ENCODE measurements at places on chromosomes 7 and 10.

DNA sequence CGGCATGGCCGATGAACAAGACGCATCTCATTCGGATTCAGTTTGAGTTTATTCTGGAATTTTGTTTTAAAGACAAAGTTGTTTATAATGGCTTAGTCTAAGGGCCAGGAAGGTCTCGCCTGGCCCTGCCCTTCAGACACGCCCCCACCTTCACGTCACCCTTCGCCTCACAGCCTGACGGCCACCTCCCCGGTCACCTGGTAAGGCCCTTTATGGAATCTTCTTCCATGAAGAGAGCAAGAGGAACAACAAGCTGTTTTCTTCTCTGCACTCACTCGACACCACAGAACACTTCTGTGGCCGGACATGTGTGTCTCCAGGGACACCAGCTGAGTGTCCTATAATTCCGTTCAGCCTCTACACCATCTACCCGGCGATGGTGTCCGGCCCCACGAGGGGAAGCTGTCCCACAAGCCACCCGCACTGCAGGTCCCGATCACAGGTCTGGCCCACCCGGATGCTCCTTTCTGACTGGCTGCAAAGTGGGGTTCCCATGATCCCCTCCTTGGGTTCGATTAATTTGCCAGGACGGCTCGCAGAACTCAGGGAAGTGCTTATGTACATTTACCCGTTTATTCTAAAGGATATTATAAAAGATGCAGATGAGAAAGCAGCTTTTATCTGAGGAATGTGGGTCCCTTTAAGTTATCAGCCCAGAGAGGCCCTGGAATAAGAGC lies 17.4 kb upstream of the KNDC1 start:
- DNase-seq: no peak

DNA sequence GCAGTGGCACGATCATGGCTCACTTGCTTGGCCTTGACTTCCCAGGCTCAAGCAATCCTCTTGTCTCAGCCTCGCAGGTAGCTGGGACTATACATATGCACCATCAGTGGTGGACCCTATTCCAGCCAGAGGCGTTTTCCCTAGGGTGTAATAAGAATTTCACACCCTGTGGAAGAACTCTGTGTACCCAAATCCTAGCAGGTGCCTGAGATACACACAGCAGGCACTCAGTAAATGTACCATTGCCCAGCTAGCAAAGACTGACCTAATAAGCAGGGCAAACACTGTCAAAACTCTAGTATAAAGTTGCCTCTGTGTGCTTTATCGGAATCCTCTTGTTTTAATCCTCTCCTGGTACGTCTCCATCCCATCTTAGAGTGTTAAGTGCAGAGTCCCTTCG lies 33.7 kb upstream of the BHLHA15 start:
- DNase-seq: no peak

DNA sequence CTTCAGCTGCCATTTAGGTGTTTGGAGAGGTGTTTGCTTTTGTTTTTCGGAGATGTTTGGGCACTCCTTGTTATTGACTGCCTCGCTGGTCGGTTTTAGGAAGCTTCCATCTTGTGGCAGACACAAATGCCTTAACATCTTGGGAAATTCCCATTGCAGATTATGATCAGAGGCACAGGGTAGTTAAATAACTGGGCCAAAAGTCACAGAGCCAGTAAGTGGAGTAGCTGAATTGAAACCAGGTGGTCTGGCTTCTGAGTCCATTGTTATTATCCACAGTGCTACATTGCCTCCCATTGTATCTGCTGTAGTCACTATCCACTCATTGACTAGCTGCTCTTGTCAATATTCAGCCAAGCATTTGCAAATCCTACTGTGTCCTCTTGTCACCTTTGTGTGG lies 138.2 kb upstream of the PLPP4 start:
- no peak for DNase-seq

GRCh38 chr10:95873139-95873538 lies 34.6 kb upstream of the CC2D2B start:
- DNase-seq: no peak

DNA sequence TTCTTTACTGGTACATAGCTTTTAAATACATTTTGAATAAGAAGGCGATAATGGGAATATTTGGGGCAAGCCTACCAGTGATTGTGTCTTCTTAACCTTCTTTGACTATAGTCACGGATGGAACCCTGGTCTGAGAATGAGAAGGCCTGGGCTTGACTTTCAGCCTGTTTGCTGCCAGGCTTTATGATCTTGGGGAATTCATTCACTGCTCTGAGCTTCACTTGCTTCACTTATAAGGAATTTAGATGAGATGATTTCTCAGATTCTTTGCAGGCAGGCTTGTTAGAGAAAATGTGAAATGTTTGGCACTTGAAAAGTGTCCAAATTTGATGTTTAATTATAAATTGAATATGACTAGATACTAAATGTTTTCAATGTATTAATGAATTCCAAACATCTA lies 42.5 kb downstream of the NUP205 start:
- DNase-seq: no peak

DNA sequence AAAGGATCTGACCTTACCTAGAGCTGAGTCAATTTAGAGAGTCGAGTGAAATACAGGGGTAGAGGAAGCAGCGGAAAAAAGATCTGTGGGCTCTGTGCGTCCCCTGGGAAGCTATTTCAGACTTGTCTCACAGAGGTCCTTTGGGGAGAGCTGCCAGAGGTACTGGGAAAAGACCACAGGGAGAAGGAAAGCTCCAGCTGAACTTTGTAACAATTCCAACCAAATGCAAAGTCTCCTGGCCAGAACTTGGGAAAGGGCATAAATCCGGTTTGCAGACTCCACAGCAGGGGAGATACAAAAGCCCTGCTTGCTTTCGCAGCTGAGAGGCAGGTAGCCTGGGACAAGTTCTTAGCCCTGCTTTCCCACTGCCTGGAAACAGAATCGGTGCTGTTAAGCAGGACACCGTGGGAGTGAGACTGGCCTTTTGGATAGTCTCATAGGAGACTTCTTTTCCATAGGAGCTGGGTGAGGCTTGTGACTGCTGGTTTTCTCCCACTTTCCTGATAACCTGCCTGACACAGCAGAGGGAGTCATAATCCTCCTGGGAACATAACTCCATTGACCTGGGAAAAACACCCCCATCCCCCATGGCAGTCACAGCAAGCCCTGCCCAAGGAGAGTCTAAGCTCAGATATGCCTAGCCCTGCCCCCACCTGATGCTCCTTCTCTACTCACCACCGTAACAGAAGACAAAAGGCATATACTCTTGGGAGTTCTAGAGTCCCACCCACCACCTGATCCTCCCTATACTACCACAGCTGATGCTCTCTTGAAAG lies 926.2 kb downstream of the KCNMA1 start:
- DNase-seq: no peak

DNA sequence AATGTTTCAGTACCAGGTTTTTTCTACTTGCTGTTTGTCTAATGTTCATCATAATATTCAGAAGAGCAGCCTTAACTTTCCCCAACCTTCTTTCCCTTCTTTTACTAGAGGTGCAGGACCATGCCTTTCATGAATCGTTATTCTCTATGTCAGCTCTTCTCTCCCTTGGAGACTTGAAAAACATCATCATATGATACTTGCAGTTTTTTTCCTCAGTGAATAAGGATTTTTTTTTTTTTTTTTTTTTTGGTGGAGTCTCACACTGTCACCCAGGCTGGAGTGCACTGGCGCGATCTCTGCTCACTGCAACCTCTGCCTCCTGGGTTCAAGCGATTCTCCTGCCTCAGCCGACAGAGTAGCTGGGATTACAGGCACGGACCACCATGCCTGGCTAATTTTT lies 30.1 kb downstream of the SMNDC1 start:
- DNase-seq: no peak

- no peak for DNase-seq
These were observed 9.5 kb downstream of the CYREN start for GRCh38 chr7:135160858-135161653.

GRCh38 chr7:22278660-22279059 lies 78.3 kb downstream of the RAPGEF5 start:
- DNase-seq: no peak

GRCh38 chr10:31343551-31343950 lies 24.5 kb downstream of the ZEB1 start:
- no peak for DNase-seq
